GM04503 (cell line): ENCODE measurements at places on chromosomes 6 and 20.

DNA sequence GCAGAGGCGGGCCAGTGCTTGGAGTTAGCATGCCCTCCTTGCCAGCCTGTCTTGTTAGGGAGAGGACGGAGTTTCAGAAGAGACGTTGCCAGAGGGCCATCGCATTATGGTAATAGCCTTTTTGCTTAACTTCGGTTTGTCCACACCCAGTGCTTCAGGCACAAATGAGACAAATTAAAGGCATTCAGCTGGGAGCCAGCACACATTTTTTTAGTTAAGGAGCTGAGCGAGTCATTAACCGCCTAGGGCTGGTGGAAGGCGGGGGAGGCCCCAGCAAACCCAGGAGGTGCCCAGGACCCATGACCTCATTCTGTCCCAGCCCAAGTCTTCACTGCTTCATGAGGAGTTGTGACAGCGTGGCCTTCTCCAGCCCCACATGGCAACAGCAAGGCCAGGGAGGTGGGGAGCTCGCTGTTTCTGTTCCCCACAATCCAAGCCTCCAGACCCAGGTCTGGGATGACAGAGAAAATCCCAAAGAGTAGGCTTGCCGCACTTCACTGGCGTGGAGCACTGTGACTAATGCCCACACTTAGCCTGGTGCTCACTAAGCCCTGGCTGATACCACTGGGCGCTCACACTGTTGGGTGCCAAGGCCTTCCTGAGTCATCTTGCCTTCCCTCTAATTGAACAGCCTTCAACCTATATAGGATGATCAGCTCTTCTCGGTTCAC lies 237.1 kb downstream of the ANKRD60 start:
- peak; percentile 85 for DNase-seq

GRCh38 chr20:48158014-48158413 lies 372.7 kb upstream of the SULF2 start:
- no peak for DNase-seq

DNA sequence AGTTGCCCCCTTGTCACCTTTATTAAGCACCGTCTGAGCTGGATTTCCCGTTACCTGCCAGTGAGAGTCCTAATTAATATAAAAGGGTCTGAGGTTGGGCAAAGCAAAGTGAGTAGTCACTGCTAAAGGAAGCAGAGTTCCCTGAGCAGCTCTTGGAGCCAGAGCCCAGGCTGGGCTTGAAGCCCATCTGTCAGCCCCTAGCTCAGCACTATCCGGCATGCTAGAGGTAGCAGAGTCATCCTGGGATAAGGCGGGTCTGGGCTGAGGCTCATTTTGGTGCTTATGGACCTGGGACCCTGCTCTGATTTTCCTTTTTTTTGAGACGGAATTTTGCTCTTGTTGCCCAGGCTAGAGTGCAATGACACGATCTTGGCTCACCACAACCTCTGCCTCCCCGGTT lies 46.2 kb downstream of the ADNP start:
- DNase-seq = no peak

DNA sequence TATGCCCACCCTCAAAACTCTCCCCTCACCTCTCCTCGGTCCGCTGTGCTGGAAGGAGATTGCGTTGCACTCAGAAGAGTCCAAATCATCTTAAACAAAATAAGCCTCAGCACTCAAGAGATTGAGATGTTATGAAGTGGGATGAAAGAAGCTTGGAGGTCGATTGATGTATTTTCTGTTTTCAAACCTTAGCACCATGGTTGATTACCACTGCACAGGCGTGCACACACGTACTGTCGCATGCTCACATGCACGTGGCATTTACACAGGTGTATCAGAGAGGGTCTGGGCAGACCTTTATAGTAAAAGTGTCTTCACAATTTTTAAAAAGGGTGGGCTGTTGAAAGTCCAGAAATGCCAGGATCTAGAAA lies 612 bp upstream of the AGPAT4 start:
- no peak for DNase-seq

GRCh38 chr20:57381596-57382503 lies 9.3 kb upstream of the RBM38 start:
- peak; percentile 21 for DNase-seq

GRCh38 chr6:40825102-40825501 lies 213.9 kb downstream of the UNC5CL start:
- no peak for DNase-seq

DNA sequence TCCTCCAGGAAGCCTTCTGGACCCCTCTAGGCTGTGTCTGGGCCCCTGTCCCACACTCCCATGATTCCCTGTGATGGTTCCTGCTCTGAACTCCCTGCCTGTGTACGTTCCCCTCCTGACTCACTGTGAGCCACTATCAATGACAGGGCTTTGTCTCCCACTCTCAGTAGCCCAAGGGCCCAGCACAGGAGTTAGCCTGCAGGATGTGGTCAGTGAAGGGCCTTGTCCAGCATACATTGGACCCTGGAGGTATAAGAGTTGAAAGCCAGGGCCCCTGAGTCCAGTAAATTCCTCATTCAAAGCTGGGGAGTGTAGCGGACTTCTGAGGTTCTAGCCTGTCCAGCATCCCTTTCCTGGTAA lies 19.0 kb downstream of the ZBP1 start:
- no peak for DNase-seq

GRCh38 chr6:50831186-50831585 lies 12.5 kb downstream of the TFAP2B start:
- DNase-seq = no peak

DNA sequence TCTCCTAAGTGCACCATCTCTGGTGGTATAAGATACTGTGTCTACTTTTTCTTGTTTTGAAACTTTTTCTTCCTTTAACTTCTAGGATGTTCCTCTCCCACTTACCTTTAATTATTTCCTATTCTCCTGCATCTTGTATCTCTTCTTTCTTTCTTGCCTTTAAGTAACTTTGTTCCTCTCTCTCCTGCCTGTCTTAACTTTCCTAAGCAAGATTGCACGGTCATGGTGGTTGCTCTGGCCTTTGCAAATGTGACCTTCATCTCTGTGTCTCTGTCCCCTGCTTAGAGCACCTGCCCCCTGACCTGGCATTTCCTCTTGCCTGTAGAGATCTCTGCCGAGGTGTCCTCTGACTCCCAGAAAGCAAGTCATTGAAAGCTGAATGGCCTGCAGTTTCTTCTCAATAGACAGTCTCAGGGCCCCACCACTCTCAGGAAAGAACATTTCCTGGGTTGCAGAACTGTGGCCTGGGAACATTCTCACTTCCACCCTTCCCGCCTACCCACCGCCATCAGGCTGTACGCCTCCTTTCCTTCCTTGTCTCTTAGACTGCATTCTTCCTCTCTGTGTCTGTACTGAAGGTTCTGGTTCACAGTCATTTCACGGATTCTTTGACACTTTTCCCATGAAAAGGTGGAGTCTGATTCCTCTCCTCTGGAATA lies 12.8 kb downstream of the ZDHHC14 start:
- DNase-seq = no peak

GRCh38 chr6:11288065-11288464 lies 55.6 kb upstream of the NEDD9 start:
- DNase-seq = no peak

- no peak for DNase-seq
Measured at GRCh38 chr6:65790666-65791065, 83.6 kb upstream of the EYS start.

DNA sequence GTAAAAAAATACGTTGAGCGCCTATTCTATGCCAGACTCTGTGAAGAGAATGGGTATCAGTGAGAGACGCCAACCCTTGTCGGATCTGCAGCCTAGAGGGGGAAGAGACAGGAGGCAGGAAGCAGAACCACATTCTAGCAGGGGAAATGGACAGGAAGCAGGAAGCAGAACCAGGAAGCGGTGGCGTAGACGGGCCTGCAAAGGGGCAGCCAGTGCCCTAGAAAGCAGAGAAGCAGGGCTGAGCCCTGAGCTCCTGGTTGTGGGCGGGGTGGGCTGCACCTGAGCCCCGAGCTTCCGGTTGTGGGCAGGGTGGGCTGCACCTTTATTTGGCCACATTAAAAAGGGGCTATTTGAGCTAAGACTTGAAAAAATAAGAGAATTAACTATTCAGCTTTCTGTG lies 71.9 kb downstream of the FAM120B start:
- no peak for DNase-seq

GRCh38 chr6:133757335-133757734 lies 131.6 kb upstream of the TCF21 start:
- no peak for DNase-seq

GRCh38 chr20:55439070-55439469 lies 566.2 kb downstream of the CBLN4 start:
- no peak for DNase-seq

DNA sequence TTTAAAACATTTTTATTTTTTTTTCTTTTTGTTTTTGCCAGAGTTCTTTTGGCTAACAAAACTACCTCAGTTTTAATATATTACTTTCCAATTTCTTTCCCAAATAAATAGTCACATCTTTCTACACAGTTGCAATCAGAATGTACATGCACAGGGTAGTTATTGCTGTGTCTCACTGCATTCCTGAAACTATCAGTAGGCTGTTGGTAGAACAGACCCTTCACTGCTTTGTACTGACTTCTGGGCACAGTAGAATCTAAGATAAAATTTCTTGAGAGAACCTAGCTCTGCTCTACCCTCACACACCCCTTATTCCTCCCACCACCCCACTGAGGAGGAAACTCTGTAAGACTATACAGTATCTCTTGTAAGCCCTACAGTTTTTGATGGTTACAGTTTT lies 19.9 kb downstream of the TPX2 start:
- DNase-seq = no peak

DNA sequence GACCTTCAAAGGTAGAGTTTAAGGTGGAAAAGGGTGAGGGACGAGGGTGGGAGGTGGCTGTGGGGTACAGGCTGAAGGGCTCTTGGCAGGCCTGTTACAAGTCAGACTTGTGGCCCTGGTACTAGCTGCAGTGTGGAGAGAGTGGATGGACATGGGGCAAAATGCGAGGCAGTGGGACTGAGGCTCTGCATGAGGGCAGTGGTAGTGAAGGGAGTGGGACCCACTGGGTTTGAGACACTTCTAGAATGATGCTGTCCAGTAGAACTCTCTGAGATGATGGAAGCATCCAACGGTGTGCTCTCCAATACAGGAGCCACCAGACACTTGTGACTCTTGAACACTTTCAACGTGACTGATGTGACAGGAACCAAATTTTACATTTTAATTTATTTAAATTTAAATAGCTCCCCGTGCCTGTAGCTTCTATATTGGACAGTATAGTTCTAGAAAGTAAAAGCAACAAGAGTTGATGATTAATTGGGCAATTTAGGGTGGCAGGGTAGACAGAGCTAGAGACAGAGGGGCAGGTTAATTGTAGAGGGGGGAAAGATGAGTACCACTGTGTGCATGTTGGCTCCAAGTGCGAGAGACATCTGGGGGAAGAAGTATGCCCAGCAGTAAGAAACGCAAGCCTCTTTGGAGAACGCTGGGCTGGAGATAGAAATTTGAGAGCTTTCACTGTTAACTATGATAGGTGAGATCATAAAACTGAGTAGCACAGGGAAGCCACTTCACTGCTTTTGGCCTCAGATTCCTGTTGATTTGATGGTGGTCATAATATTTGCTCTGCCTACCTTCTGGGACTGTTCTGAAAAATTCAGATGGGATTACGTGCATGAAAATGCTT lies 77.5 kb downstream of the TXNDC5 start:
- DNase-seq = no peak

GRCh38 chr6:107401573-107401972 lies 57.8 kb downstream of the PDSS2 start:
- DNase-seq = no peak

- DNase-seq = no peak
Measured at GRCh38 chr20:55283889-55284288, 721.4 kb downstream of the CBLN4 start.

GRCh38 chr6:26473758-26474438 lies 16.1 kb downstream of the BTN2A1 start:
- peak; percentile 91 for DNase-seq

GRCh38 chr20:9374072-9374471 lies 140.3 kb upstream of the LAMP5 start:
- no peak for DNase-seq

DNA sequence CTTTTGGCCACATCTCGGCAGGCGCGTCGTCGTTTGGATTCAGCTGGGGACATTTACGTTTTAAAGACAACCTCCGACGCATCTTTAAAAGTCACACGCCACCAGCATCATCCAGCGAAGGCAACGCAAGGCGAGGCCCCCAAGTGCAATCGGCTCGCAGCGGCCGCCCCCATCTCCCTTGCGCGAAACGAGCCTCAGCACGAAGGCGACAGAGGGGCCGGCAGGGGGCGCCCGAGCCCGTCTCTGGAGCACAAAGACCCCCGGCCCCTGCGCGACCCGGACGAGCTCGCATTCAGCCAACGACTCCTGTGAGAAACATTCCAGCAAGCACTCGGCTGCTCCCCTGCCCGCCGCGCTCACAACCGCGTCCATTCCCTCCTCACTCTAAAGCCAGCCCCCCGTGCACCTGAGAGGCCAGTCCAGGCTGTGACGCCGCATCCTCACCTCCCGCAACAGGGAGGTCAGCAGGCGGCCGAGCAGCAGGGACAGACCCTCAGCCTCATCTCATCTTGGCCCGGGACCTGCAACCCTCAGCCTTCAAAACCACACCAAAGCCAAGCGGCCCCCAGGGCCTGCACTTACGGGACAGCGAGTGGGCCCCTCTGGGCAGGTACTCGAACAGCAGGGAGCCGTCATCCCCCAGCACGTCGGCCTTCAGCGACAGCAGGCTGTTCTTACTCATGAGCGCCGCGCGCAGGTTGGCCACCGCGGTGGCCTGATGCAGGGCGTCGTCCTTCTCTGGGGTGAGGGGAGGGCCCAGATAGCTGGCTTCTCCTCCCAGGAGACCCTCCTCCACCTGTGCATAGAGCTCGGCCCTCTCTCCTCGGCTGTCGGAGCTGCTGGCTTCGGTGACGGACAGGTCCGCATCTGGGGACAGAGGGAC lies 35.8 kb downstream of the SLC2A4RG start:
- DNase-seq = no peak

- no peak for DNase-seq
Measured at GRCh38 chr20:57593134-57593886, 26.9 kb downstream of the ZBP1 start.

DNA sequence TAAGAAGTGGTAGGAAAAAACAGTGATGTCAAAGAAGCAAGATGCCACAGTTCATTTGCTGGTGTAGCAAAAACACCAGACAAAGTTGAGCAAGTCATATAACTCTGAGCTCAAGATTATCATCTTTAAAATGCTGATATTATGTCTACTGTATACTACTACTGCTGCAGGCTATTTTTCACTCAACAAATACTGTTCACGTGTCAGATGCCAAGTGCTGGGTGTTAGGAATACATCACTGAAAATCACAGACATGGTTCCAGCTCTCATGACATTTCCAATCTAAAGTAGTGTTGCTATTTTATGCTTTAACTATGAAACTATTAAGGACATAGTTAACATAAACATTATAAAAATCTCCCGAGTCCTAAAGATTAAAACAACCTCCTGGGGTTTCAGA lies 163.0 kb downstream of the NKAIN2 start:
- DNase-seq = no peak

- DNase-seq = no peak
Measured at GRCh38 chr6:25384234-25384633, 105.1 kb downstream of the CARMIL1 start.

DNA sequence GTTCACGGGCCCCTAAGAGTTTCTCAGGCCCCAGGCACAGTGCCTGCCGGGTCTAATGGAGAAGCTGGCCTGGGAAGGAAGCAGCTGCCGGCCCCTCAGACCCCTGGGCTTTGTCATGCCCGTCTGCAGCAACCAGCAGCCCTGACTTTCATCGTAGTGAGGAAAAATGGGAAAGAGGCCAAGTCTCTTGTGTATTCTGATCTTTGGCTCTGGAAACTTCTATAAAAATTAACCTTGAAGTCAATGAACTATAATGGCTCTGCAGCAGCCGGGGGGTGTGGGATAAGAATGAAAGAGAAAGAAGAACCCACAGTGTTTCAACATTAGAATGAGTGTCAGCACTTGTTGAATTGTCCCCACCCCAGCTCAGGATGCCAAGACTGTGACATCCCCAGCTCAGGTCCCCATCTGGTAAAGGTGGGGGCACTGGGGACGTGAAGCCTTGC lies 12.9 kb downstream of the TGM2 start:
- no peak for DNase-seq
